ENCODE measurements at places on chromosomes 1 and 21.

DNA sequence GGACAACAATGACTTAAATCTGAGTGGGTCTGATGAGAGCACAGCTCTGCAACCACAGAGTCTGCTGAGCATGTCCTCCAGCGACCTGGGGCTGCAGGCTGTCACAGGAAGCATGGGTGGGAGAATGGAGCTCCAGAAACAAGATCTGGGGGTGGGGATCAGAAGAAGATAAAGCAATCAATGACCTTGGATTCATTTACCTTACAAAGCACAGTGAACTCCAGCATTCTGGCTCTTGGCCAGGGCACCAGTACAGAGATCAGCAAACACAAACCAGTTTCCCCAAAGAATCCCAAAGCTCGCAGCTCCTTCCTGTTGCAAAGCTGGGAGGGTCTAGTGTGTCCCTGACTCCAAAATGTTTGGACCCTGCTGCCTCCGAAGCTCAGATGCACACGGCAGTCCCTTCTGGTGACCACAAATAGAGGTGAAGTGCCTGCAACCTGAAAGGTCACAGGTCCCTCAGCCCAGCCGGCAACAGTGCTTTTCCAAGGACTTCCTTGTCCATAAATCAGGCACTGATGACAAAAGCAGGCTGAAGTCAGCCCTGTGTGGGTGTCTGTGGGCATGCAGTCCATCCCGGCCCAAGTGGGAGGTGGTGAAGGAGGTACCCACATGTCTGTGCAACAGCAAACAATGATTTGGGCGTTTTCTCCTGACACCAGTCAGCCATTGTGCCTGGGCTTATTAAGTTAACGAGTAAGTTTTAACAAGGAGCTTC lies 76.1 kb downstream of the SH3BGR start:
- DNase-seq = no peak

GRCh38 chr21:16082038-16082816 lies 352.4 kb downstream of the USP25 start:
- DNase-seq = no peak

DNA sequence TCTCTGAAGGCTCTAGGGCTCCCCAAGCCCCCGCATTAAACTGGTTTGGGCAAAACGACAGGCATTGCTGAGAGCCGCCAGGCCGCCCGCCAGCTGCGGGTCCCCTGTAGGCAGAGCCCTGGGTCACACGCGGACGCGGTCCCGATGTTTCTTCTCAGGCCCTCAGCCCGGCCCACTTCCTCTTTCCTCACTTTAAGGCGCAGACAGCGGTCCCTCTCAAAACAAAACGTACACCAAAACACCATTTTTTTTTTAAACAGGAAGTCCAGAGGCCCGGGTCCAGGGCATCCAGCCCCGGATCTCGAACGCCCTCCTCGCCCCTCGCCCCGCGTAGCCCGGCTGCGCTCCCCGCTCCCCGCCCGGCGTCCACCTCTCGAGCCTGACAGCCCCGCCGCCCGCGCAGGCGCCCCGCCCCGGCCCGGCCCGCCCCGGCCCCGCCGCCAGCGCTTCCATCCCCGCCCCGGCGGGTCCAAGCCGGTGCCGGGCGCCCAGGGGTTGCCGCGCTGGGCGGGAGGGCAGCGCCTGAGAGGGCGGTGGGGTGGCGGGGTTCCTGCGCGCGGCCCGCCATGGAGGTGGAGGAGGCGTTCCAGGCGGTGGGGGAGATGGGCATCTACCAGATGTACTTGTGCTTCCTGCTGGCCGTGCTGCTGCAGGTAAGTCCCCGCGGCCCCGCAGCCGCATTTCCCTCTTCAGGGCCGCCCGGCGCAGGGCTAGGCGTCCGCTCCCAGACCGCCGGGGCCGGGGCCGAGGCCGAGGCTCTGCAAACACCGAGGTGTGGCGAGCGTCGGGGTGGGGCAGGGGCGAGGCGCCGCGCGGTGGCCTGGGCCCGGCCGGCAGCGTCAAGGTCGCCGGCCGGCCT lies at the start of gene SLC22A15:
SLC22A15 (plus strand) TSS at position 452 of the 859 bp plus-strand sequence; CDS start at position 567, 115 bp downstream.
- no peak for DNase-seq

DNA sequence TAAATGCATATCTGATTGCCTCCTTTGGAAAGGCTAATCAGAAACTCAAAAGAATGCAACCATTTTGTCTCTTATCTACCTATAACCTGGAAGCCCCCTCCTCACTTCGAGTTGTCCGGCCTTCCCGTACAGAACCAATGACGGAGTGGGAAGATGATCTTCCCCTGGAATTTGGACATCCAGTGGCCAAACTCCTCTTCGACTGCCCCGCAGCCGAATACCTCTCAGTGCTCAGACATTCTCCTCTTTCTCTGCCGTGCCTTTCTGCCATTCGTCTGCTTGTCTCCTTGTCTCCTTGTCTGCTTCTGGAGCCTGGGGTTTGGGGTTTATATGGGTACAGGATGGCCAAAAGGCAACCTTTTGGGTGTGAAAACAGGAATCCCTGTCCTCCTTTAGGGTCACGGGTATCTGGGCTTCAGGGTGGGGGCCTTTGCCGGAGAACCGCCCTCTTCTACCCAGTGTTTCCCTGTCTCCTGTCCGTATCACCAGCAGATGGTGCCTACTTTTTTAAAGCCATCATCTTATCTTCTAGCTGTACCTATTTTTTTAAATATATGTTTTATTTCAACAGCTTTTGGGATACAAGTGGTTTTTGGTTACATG lies 35.9 kb upstream of the RAB4A start:
- DNase-seq = no peak

DNA sequence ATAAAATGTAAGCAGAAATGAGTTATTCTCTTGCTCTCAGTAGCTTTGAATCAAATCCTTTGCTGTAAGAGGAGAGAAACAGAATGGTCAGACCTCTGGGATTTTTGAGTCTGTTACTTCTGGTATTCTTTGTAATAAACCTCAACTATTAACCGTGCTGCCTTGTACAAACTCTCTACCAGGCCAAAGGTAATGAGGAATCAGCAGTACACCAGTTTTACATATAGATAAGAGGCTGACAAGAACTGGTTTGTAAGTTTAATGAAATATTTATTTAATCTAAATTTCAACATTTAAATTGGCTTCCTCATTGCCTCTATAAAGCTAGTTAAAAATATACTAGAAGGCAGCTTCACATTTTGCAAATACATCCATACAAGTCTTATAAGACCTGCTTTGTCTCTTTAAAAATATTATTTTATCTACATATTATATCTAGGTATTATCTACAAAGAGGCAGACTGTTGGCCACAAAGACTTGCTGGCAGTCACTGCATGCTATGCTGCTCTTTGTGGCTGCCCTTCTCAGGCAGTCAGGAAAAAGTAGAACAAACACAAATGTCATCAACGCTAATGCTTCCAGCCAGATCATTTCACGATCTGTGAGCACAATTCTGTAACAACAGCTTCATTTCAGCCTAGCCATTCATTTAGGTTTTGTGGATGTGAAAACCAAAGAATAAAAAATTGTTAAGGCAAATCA lies 173.0 kb downstream of the GABPA start:
- no peak for DNase-seq

GRCh38 chr1:44355582-44356305 lies 687 bp upstream of the ERI3 start:
- DNase-seq = no peak

- no peak for DNase-seq
These were observed 2.5 kb downstream of the RGS4 start for GRCh38 chr1:163071405-163072255.

DNA sequence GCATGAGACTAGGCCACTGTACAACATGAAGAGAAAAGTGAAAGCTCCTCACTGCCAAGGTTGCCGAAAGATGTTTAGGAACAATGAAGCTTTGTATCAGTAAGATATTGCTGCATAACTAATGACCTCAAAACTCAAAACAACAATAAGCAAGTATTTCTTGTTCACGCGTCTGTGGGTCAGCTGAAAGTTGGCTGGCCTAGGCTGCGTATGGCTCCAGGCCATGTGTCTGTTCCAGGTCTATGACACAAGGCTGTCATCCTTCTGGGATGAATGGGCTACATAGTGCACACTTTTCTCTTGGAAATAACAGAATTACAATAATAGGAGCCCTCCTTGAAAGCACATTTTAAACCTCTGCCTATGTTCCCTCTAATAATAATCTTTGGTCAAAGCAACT lies 515.9 kb downstream of the PLPP3 start:
- no peak for DNase-seq

GRCh38 chr1:30381266-30381665 lies 342.1 kb downstream of the MATN1 start:
- DNase-seq = no peak

DNA sequence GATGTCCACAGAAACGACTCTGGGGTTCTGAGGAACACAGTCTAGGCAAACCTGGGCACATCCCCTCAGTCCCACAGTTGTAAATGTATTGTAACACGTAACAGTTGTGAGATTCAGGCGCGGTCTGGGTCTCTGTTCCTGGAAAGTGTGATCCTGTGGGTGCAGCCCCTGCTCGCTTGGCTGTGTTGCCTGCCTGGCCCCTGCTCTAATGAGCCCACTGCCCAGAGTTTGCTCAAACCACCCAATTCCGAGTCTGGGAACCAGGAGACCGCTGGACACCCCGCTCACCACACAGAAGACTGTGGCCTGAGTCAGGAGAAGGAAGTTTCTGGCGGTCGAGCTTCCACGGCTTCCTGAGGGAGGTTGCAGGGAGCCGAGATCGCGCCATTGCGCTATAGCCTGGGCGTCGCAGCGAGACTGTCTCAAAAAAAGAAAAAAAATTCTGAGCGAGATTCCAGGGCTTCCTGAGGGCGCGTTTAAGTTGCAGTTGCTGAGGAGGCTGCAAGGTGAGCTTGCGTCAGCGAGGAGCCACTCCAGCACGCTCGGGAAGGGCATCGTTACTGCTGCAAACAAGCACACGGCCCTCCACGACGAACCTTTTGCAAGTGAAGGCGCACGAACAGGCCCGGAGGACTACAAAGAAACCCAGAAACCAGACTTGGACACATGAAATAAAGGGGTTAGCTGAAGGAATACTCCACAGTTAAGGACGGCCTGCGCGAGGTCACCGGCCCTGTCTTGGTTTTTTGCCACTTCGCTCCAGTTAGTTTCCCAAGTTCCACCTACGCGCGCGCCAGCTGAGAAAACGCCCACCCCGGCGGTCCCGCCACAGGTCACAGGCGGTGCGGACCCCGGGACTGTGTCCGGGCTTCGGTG lies 1.1 kb downstream of the C21orf58 start:
- no peak for DNase-seq

DNA sequence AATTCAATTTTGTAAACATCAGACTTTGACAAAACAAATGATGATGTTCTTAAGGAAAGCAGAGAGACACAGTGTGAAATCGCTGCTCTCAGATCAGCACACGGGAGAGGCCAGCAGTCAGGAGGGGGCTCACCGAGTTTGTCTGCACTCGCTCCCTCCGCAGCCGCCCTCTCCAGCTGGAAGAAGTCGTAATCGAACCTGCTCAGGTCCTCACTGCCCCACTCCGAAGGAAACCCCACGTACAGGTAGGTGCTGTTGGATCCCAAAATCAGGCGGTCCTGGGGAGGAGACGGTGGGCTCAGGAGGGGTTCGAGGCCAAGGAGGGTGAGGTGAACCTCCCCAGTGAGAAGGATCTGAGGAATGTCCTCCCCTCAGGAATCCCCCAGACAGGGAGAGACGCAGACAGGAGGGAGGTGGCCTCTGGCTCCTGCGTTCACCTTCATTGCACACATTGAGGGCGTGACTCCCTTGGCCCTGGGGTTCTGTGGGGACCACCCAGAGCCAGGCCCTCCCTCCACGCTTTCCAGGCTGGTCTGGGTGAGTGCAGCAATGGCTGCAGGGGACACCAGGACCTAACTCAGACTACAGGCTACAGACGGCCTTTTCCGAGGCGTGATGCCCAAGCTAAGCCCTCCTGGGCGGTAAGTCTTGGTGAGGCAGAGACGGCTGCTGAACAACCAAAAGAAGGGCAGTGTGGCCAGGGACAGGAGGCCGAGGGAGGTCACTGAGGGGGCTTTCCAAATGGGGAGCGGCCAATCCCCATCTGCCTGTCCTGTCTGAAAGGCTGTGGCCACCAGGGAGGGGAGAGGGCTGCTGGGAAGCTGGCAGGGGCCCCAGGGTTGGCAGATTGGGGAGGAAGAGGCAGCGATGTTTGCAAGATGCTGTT lies 65.5 kb downstream of the SCCPDH start:
- no peak for DNase-seq

GRCh38 chr1:204445860-204446412 lies 34.3 kb upstream of the PPP1R15B start:
- DNase-seq = peak; percentile 18

GRCh38 chr1:36570478-36571060 lies 87.9 kb upstream of the CSF3R start:
- DNase-seq = no peak

GRCh38 chr1:8701794-8702471 lies 115.5 kb downstream of the RERE start:
- DNase-seq = no peak

GRCh38 chr1:36396359-36396758 lies 1.3 kb downstream of the LSM10 start:
- no peak for DNase-seq

- DNase-seq = no peak
These were observed 552 bp downstream of the PLD5 start for GRCh38 chr1:242523719-242524570.

- no peak for DNase-seq
These were observed 5.2 kb upstream of the C2CD2 start for GRCh38 chr21:41958886-41959563.

- DNase-seq = no peak
These were observed 14.0 kb upstream of the PAQR7 start for GRCh38 chr1:25889470-25889869.

DNA sequence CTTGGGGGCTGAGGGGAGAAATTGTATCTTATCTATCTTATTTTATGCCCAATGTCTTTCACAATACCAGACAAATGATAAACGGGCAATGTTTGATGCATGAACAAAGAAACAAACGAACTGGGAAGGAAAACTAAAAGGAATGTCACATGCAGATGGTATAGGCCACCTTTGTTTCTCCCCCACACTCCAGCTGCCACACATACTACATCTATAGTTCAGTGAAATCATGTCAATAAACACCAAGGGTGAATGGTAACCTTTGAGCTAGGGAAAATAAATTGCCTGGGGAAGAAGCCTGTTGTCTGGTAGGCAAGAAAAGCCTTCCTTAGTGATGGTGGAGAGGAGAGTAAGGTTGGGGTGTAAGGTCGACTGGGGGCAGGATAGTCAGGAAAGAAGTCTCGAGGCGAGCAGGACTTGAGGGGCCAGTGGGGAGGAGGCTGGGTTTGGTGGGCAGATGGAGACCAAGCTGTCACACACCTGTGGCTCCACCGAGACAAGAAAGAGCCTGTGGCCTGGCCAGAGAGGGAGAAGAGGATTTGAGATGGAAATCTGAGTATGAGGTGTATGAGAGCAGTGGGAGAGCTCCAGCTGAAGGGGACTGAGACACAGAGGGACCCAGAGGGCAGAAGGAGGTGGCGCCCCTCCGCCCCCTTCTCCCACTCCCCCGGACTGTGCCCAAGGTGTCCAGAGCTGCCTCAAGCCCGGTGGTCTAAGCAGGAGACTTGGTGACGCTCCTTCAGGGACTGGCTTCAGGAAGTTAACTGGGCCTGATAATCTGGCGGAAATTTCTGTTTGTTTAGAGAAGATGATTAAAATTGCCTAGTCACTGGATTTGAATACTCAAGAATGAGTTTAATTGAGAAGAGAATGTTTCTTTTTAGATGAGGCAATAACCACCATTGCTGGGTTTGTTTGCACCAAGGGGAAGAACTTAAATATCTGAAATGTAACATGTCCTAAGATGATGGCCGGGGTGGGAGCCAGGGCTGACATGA lies 37.3 kb downstream of the ATF3 start:
- DNase-seq = no peak
